Mammary epithelial cell (primary cell): ENCODE measurements at places on chromosomes 13 and 19. TPM values are rescaled to one million over a fixed set of nuclear protein-coding genes. Genes with fewer than 3 reads are reported as not detected.
A peak's percentile ranks its signal among the peaks of the same experiment; 100 is the strongest.

GRCh38 chr19:2523630-2524311 is 47.8 kb downstream of the GADD45B start:
- no peak for DNase-seq

Gene SERPINE3
- not detected for polyA plus RNA-seq

GRCh38 chr13:111248822-111249221 is 71.6 kb upstream of the TEX29 start:
- no peak for DNase-seq

Gene OR4F17
- polyA plus RNA-seq, result not detected

DNA sequence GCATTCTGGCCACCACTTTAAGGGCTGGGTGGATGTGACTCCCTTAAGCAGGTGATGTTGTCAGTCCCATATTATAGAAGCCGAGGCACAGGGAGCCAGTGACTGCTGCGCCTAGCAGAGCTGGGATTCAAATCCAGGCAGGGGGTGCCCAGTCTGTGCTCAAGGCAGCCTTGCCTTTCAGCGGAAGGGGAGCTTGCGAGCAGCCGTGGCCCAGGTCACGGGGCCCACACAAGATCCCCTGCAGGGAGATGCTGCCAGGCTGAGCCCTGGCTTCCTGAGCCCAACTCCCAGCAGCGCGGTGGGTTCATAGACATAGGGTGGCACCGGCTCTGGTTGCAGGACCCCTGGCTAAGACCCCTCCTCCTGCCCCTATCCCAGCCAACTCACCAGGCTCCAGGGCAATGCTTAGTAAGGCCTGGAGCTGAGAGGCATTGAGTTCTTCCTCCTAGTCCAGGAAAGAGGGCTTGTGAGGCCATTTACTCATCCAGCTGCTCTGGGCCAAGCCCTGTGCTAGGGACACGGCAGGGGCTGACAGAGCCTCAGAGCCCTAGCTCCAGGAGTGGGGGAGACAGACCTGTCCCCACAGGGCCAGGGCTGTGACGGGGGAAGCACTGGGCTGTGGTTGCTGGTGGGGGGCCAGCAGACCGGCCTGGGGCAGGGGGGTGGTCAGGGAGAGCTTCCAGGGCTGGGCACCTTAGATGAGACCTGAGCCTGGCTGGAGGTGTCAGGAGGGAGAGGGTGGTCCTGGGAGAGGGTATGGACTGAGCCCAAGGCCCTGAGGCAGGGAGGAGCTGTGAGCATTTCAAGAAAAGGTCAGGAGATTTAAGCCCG is 9.6 kb downstream of the CAPN12 start:
- peak; percentile 55 for DNase-seq

GRCh38 chr19:2097203-2097885 is 629 bp downstream of the IZUMO4 start:
- DNase-seq, result no peak

Gene C1QTNF9B
- polyA plus RNA-seq, result not detected

DNA sequence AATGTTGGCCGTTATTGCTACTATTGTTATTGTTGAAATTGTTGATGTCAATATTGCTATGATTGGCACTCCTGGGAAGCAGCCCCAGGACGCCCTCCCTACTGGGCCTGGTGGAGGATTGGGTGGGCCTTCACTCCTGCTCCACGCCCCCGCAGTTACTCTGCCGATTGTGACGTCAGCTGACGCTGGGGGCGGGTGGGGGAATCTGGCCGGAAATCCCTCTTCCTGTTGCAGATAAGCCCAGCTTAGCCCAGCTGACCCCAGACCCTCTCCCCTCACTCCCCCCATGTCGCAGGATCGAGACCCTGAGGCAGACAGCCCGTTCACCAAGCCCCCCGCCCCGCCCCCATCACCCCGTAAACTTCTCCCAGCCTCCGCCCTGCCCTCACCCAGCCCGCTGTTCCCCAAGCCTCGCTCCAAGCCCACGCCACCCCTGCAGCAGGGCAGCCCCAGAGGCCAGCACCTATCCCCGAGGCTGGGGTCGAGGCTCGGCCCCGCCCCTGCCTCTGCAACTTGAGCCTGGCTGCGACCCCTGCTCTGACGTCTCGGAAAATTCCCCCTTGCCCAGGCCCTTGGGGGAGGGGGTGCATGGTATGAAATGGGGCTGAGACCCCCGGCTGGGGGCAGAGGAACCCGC is at the start of gene ETV2:
Gene ETV2 (plus strand): TSS at position 231 of the 637 bp plus-strand sequence. CDS start 716 bp downstream, outside the sequence.
- DNase-seq, result no peak
